ENCODE measurements at places on chromosomes 16 and 17.

- DNase-seq, result no peak
Observed at GRCh38 chr17:39073916-39074315, 77.5 kb downstream of the PLXDC1 start.

- no peak for DNase-seq
Observed at GRCh38 chr17:33964344-33964979, 290.6 kb upstream of the CCL2 start.

DNA sequence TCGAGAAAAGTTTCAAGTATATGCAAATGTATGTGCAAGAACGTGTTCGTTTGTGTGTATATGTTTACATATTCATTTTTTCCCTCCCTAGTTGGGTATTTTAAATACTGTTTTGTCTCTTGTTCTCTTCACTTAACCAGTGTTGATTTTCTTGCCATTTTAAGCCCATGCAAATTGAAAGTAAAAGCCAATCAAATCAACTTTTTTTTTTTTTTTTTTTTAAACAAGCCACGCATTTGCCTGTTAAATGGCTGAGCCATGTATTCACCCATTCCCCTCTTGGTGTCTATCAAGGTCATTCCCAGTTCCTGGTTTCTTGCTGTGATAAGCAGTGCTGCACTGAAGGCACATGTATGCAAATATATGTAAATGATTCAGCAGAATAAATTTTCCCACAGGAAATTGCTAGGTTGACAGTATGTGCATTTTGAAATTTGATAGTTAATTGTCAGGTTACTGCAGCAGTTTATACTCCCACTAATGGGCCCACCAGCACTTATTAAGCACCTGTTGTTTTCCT is 12.2 kb downstream of the ABCC1 start:
- DNase-seq, result no peak

GRCh38 chr17:68909066-68909465 is 46.1 kb downstream of the ABCA8 start:
- no peak for DNase-seq

GRCh38 chr16:77300256-77300655 is 101.0 kb downstream of the SYCE1L start:
- no peak for DNase-seq

DNA sequence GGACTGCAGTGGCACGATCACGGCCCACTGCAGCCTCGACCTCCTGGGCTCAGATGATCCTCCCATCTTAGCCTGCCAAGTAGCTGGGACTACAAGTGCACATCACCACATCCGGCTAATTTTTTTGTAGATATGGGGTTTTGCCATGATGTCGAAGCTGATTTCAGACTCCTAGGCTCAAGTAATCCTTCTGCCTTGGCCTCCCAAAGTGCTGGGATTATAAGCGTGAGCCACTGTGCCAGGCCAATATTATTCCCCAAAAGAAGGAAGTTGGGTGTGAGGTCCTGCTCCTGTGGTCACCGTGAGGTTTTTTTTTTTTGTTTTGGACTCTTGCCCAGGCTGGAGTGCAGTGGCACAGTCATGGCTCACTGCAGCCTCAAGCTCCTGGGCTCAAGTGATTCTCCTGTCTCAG is 1.5 kb downstream of the AMZ2 start:
- no peak for DNase-seq

DNA sequence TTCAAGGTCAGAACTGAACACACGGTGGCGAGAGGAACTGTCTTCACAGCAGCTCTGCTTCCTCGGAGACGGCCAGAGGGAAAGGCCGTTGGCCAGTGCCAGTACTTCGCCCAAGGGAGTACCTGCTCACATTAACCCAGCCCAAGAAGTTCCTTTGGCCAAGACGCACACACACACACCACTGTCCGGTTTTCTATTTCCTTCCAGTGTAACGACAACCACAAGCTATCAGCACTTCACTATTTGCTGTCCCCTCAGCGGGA is 744 bp upstream of the GGNBP2 start:
- no peak for DNase-seq

DNA sequence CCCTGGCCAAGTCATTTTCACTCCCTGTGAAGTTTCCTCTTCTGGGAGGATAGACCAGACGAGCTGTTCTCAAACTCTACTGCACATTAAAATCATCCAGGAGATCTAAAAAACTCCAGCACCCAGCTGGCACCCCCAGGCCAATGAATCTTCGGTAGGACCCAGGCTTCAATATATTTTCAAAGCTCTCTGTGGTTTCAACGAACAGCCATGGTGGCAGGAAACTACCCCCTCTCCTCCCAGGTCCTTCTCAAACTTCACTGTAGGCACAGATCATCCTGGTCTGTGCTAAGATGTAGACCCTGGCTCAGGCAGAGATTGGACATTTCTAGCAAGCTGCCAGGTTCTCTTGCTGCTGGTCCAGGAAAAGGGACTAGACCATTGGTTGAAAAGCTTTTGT is 38.7 kb upstream of the GRIN2A start:
- DNase-seq, result no peak

DNA sequence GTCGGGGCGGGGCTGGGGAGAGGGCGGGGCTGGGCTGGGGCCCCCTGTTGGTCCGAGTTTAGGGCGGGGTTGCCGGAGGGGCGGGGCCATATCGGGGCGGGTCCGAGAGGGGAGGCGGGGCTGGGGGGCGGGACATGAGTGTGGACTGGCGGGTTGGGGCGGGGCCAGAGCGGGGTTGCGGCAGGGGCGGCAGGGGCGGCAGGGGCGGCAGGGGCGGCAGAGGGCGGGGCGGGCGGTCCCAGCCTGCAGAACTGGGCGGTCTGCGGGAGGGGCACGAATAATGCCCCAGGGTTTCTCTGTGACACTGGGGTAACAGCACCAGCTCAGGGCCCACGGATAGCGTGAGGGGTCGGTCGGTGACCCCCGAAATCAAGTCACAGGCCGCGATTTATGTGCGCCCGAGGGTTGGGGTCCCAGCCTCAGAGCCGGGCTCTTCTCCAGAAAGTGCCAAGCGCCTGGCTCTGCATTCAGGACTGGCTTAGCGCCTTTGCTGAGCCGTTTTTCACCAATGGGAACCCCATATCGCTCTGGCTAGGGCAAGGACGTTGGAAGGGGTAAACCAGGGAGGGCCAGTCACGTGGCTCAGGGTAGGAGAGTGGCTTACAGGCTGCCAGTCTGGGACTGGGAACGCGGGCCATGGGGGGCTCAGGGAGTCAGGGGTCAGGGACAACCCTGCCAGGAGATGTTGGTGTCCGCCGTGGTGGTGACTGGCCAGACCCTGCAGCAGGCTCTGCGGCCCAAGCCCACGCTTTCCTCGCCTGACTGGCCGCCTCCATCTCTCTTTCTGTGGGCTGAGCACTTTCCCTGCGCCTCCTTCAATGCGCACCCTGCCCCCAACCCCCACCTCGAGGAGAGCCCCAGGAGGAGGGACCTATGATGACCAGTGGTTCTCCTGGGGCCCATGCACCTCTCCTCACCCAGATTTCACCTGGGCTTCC is 1.2 kb upstream of the METTL26 start:
- DNase-seq, result peak; percentile 97

GRCh38 chr17:41666237-41666641 is 22.4 kb upstream of the EIF1 start:
- peak; percentile 58 for DNase-seq

GRCh38 chr17:52653014-52653413 is 494.5 kb upstream of the CA10 start:
- no peak for DNase-seq

DNA sequence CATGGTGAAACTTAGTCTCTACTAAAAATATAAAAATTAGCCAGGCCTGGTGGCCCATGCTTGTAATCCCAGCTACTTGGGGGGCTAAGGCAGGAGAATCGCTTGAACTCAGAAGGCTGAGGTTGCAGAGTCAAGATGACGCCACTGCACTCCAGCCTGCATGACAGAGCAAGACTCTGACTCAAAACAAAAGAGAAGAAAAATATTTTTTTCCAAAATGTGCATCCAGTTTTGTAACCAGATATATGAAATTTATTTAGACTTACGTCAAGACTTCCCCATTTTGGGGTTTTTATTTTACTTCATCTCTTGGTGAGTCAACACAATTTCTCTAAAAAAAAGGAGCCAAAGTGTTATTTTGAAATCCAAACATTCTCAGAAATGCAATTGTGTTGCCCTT is 5.5 kb upstream of the TM4SF5 start:
- DNase-seq, result no peak

GRCh38 chr16:19639986-19640421 is 78.0 kb downstream of the KNOP1 start:
- DNase-seq, result no peak

- peak; percentile 100 for DNase-seq
Observed at GRCh38 chr17:59331129-59331928, at the start of gene YPEL2. YPEL2 (plus strand) TSS chr17:59331655; CDS start chr17:59353410, 21,755 bp downstream.

- no peak for DNase-seq
Observed at GRCh38 chr17:15469260-15469659, 1.8 kb upstream of the CDRT4 start.

DNA sequence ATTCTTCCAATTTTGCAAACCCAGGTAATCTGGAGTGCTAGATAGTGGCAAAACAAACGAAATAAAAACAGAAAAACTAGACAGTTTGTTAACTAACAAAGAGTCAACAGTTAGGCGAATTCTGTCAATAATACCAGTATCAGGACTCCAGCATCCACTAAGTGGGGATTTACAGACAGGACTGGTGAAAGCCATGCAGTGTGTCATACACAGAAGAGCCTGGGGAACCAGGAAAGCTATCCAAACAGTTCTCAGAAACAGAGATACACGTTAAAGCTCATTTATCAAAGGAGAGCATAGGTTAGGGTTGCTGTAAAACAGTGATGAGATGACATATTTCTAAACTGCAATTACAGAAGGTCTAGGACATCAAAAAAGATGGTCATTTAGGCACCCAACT is 203.7 kb upstream of the KIF2B start:
- no peak for DNase-seq

DNA sequence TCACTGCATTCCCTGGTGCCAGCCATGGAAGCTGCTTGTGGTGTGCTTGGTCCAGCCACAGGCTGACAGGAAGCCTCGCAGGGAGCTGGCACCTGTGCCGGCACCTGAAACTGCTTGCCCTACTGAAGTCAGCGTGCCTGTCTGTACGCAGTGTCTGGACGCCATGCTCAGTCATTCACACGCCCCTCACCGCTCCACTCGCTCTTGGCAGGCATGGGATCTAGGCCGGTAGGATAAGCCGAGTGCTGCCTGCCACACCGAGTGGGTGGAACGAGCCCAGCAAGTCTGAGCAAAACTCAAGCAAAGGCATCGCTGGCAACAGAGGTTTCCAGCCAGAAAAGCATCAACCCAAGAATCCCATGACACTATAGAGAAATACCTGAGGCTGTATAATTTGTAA is 350.6 kb downstream of the CDH11 start:
- DNase-seq, result no peak

DNA sequence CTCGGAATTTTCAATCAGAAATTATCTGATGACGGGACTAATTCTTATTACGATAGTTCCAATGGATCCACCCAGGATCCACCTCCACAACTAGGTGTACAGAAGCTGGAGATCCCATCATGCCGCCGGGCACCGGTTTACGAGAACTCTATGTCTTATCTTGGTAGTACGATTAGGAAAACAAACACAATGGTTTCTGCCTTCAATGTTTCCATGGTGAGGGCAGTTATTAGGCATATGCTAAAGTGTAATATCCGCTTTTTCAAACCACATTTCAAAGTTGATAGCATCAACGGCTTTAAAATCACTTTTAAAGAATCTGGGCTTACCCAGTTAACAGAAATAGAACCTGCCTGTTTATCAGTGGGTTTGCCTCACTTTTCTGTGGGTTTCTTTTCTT is 705.7 kb downstream of the MAF start:
- DNase-seq, result no peak

DNA sequence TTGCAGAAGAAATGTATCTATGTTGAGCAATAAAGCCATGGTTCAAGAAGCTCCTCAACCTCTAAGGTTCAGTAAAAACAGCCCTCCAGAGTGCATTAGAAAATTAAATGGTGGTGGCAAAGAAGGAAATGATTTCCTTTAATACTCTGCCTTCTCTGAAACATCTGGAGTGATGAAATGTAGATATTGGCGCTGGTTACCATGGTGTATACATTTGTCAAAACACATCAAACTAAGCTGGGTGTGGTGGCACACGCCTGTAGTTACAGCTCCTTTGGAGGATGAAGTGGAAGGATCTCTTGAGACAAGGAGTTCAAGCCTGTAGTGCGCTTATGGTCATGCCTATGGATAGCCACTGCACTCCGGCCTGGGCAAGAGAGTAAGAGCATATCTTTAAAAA is 6.0 kb downstream of the CAPNS2 start:
- DNase-seq, result no peak

GRCh38 chr16:88442727-88443576 is 10.1 kb upstream of the ZFPM1 start:
- DNase-seq, result peak; percentile 92

- DNase-seq, result no peak
Observed at GRCh38 chr16:85057948-85058347, 30.4 kb downstream of the KIAA0513 start.

- no peak for DNase-seq
Observed at GRCh38 chr17:80779961-80780380, 211.7 kb upstream of the CHMP6 start.

- DNase-seq, result no peak
Observed at GRCh38 chr16:49987381-49987780, 37.6 kb upstream of the CNEP1R1 start.

DNA sequence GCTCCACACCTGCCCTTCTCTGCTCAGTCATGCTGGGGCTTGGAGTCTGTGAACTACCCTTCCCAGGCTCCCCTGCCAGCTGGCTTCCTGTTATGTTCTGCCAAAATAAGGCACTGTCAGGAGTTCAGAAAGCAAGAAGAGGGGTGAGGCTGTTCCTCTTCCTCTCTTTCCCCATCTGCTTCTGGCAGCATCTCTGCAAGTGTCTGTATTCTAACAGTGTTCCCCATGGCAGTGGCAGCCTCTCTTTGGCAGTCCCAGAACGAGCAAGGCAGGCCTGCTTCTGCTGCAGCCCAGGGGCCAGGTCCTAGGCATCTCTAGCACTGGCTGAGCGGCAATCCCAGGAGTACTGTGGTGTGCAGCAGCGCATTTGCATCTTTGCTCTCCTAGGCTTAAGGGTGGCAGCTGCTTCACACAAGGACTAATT is 219.1 kb downstream of the STX8 start:
- DNase-seq, result no peak

DNA sequence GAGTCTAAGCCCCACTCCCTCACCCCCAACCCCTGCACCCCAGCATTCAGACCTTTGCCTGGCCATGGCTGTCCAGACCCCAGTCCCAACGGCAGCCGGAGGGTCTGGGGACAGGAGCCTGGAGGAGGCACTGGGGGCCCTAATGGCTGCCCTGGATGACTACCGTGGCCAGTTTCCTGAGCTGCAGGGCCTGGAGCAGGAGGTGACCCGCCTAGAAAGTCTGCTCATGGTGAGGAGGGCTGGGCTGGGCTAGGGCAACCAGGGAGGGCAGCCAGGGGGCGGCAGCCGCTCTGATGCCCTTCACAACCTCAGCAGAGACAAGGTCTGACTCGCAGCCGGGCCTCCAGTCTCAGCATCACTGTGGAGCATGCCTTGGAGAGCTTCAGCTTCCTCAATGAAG is 14.4 kb downstream of the RIPOR1 start:
- DNase-seq, result no peak

DNA sequence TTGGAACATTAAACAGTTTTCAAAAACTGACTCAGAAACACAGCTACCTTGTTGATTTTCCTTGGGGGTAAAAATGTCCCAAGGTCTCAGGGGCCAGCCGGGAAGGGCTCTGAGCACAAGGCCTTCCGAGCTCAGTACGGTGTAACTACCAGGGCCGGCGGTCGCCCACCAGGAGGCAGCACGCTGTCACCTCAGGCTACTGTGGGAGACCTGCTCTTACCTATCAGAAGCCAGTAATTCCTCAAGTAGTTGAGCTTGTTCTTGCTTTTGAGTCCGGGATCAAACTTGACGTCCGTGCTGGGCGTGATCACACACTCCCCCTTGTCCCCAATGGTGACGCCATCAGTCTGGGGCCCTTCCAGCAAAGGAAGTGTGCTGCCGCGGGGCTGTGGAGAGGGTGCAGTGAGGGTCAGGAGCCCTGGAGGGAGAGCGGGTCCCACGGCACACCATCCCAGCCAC is 43.4 kb upstream of the ICAM2 start:
- peak; percentile 91 for DNase-seq
